Activated T-cell treated with anti-CD3 and anti-CD28 coated beads for 1 hour (primary cell): ENCODE measurements at places on chromosomes 1 and 21.

- no peak for DNase-seq
These were observed 11.0 kb downstream of the KRTAP10-1 start for GRCh38 chr21:44529011-44529421.

- DNase-seq = no peak
These were observed 419.5 kb downstream of the LRRIQ3 start for GRCh38 chr1:73778471-73778870.

DNA sequence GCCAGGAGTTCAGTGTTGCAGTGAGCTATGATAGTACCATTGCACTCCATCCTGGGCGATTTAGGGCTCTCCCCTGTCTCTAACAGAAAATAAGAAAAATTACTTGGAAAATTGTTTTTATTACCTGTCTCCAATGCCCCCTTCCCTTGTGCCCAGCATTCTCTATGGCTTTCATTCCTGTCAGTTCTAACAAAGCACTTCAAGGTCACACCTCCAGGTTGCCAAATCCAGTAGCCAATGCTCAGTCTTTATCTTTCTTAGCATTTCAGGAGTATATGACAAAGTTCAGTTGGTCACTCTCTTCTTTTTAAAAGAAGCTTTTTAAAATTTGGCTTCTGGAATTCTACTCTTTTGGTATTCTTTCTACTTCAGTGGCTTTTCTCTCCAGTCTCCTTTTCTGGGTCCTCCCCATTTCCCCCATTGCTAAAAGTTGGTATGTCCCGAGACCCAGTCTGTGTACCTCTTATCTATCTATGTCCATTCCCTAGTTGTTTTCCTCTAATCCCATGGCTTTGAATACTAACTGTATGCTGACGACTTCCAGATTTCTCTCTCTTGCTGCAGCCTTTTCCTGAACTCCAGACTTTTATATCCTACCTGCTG is 69.9 kb downstream of the LAMC1 start:
- DNase-seq = no peak

- no peak for DNase-seq
These were observed 20.3 kb upstream of the ARF1 start for GRCh38 chr1:228062085-228062791.

- no peak for DNase-seq
These were observed 43.2 kb downstream of the HIVEP3 start for GRCh38 chr1:41875487-41875886.

- DNase-seq = peak; percentile 45
These were observed 820 bp upstream of the TTF2 start for GRCh38 chr1:117059334-117059677.

GRCh38 chr1:237471377-237471776 is 419.3 kb downstream of the ZP4 start:
- no peak for DNase-seq

DNA sequence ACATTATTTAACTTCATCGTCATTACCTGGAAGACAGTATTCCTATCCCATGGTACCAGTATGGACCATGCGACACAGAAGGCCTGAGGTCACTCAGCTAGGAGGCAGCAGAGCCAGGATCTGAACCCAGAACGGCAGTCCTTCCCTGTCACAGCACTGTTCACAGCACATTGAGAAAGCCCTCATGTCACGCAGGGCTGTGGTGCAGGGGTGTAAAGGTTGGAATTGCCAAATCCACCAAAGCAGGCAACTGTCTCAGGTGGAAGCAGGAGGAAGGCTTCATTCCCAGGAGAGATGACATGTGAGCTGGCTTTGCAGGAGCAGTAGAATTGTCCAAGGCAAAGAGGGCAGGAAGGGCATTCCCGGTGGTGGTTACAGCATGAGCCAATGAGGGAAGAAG is 9.9 kb upstream of the TTC22 start:
- DNase-seq = no peak

DNA sequence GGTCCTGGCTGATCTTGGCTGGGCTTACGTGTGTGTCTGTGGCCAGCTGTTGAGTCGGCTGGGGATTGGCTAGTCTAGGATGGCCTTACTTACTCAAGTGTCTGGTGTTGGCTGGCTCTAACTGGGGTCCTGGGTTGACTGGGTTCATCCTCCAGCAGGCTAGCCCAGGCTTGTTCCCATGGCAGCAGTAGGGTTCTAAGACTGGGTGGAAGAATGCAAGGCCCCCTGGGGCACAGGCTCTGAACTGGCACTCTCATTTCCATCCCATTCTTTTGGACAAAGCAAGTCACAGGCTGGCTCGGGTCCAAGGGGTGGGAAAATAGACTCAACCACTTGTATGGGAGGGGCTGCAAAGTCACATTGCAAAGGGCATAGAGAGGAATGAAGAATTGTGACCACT is 7.9 kb upstream of the OPRD1 start:
- no peak for DNase-seq

DNA sequence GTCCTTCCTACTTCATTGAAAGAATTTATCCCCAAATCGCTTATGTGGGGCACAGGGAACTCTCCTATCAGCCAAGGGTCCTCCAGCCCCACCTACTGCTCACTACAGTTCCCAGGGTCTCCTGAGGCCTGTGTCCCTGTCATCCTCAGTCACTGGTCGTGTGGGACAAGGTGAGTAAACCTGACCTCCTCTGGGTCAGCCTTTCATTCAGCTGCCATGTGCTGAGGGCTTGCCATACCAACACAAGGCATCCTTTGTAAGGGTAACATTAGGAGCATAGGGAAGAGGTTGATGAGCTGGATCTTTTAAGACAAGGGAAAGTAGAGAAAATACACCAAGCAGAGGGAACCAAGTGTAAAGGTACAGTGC is 11.2 kb upstream of the SNAPIN start:
- no peak for DNase-seq

DNA sequence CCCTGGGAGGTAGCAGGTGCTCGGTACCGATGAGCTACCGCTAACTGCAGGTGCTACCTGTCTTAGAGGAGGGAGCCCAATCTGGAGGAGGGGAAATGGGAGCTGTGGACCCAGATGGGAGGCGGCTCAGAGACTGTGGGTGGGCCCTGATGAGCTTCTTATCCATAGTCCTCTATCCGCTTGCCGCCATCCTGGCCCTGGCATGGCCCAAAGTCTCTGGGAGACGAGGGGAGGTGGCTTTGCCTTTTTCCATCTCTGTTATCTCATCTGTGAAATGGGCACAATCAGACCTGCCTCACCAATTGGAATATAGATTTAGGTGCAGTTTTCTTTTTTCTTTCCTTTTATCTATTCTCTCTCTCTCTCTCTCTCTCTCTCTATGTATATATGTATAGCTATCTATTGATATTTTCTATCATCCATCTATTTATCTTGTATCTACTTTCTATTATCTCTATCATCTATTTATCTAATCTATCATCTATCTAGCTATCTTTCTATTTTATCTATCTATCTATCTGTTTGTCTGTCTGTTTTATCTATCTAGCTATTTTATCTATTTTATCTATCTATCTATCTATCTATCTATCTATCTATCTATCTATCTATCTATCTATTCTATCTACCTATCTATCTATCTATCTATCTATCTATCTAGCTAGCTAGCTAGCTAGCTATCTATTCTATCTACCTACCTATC is 16.5 kb downstream of the TNFRSF1B start:
- no peak for DNase-seq

GRCh38 chr1:207418351-207418750 is 35.8 kb upstream of the CR2 start:
- no peak for DNase-seq

DNA sequence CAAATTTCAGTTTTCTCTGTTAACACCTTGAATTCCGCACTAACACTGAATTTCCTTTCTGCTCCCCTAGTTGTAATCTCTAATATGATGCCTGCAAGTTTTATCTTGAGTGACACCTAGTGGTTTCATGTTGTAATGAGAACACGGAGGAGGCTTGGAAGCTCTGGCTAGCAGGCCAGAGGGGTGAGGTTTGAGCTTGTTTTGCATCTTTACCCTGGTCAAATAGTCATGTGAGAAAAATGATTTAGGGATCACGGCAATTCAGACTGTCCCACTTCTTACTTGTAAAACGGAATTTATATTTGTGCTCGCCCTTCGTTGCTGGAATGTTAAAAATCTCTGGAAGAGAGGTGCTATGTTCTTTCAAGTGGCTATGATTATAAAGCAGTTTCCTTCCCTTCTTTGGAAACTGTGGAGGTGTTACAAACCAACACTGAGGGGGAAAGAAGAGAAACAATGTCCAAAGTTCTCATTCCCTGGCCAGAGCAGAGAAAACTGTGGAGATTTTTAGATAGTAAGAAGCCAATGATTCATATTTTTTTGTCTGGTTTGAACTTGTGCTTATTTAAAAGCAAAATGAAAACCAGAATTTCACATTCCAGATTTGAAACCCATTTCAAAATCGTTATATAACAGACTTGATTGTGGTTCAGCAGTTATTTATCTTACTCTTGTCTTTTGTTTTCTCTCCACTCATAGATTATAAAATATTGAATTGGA is 5.3 kb upstream of the MROH9 start:
- no peak for DNase-seq

GRCh38 chr1:212575333-212575732 is 33.2 kb upstream of the ATF3 start:
- DNase-seq = no peak
